ENCODE measurements at places on chromosomes 2 and 18. TPM values are rescaled to one million over a fixed set of nuclear protein-coding genes. Genes with fewer than 3 reads are reported as not detected.

- DNase-seq = no peak
These were observed 24.4 kb upstream of the ACTG2 start for GRCh38 chr2:73868204-73868978.

- no peak for DNase-seq
These were observed 97.2 kb downstream of the SOS1 start for GRCh38 chr2:39023649-39024048.

DNA sequence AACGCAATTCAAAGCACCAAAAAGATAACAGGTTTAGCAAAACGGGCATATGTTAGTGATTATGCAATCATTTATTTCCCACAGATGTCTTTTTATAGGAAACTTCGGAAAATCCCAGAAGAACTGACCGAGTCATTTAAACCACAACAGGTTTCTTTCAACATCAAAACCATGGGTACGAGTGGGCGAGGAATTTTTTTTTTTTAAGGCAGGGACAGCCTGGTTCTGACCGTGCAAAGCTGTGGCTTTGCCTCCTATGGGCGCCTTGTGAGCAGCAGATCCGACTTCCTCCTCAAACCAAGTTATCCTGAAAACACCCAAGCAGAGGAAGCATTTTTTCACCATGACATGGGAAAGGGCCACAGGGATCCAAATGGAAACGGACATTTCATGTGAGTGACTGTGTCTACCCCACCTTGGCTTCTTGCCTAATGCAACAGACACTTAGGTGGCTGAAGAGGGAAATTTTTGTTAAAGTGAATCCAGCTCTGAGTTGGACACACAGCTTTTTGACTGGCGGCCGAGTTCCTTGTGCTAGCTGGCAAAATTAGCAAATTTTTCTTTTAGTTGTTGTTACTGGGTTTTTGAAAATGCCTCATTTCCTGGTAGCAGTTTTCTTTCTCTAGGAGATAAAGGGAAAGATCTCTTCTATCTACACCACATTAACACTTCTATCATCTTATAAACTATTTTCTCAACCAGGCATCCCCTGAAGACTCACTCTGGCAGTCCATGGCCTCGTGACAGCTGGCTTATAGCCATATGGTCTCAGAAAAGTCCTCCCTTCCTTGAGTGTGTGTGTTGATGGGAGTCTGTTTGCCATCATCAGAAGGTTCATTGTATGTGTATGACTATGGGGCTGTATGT lies 487.4 kb upstream of the ZEB2 start:
- no peak for DNase-seq

DNA sequence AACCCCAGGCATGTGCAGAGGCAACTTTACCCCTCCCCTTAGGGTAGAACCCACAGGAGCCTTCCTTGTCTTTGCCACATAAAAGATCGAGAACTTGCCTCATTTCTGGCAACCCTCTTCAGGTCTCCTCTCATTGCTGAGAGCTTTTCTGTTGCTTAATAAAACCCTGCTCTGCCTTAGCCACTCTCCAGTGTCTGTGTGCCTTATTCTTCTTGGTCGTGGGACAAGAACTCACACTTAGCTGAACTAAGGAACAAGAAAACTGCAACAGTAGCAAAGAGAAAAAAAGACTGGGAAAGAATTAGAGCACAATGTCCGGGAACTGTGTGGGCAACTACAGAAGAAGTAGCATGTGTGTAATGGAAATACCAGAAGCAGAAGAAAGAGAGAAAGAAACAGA lies 56.2 kb upstream of the SMIM21 start:
- DNase-seq = no peak

The ADD2 gene
- total RNA-seq = 2.6 TPM

The COL5A2 gene
- 3.2 TPM for total RNA-seq
